ENCODE measurements at places on chromosomes 6 and 20.

DNA sequence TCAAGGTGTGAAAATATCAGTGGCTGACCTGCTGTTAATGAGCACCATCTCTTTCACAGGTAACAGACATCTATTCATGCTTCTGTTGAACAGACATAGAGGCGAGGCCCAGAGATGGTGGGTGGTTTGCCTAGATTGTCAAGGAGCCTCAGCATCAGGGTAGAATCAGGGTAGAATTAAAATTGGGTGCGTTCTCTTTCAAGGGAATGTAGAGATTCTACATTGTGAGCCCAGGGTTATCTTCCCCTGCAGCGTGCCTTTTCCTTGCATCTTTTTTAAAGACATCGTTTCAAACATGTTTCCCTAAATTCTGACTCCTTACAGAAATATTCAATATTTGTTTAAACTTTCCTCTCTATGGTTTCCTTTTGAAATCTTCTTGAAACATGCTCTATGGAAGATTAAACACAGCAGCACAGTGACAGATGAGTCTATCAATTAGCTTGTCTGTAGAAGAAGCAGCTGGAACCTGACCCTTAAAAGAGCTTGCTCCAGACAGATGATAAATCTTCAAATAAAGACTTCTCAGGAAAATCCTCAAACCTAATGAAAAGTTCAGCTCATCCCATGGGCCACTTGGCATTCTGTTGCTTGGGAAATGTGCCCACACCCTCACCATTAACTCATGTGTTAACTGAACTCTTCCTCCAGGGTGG lies 119.8 kb downstream of the IPCEF1 start:
- no peak for DNase-seq

- DNase-seq = no peak
Observed at GRCh38 chr20:1467355-1468116, 887 bp upstream of the NSFL1C start.

DNA sequence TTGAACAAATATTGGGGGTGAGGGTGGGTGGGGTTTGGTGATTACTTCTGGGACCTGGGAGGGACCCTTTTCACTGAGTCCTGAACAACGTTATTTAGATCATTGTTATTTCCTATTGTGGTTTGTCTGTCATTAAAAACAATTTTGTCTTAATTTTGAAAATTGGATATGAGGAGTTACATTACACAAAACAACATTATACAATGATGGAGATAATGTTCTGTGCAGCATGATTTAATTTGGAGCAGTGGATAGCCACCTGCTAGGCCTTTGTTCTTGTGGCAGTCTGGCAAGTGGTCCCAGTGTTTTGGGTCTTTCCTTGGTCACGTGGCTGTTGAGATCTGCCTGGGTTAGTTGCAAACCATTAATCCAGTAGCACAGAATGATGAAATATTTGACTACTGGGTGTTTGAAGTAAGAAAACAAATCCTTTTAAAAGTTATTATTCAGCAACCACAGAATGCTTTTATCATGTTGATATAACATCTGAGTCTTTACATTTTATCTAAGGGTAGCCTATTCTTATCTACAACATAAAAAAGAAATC lies 172.8 kb downstream of the CDKAL1 start:
- peak; percentile 95 for DNase-seq

GRCh38 chr6:33172688-33173534 lies 19.4 kb downstream of the COL11A2 start:
- no peak for DNase-seq

Data from NCI-H446 (cell line).